Colonic mucosa (tissue), 4 donors: ENCODE measurements at places on chromosomes 1 and 21.

DNA sequence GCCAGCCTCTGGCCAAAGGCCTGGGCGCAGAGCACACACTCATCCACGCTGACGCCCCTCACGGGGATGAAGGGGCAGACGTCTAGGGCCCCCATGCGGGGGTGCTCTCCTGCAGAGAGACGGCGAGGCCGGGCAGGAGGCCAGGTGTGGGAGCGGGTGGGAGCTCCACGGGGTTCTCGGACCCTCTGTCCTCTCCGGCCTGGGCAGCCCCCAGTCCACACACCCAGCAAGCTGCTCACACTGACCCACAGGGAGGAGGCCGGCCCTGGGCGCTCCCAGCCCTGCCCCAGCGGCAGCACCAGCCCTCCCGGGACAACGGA is 2.5 kb downstream of the FTCD start:
- no peaks in the 10 kb centered on the region for H3K27me3 ChIP-seq
- H3K27ac ChIP-seq: no peak overlapping the region
- DNase-seq: no peak
- H3K36me3 ChIP-seq: no peaks in the 10 kb centered on the region
- peak overlapping the region; percentile 8 for H3K4me3 ChIP-seq

- H3K36me3 ChIP-seq: no peaks in the 10 kb centered on the region
- no peaks in the 10 kb centered on the region for H3K4me1 ChIP-seq
- no peaks in the 10 kb centered on the region for H3K27me3 ChIP-seq
- no peak for DNase-seq
These were observed 18.5 kb upstream of the GBP3 start for GRCh38 chr1:89041119-89041641.

DNA sequence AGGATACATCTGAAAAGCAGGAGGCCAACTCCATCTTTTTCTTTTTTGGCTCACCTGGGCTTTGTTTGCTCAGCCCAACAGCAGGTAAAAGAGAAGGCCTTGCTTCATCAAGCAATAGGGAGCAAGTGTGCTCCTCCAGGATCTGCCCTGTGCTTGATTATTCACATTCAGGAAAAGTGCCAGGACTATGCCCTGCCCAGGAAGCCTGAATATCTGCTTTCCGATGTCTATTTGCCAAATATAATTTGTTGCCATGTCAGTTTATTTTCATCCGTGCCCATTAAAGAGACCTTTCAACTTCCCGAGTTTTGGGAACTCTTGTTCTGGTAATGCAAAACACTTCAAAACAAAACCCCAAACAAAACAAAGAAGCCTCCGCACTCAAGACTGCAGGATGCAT is 185.3 kb downstream of the CDC7 start:
- peaks cover 6% of the 10 kb centered on the region for H3K4me1 ChIP-seq
- H3K27me3 ChIP-seq: no peaks in the 10 kb centered on the region
- H3K36me3 ChIP-seq: no peaks in the 10 kb centered on the region
- no peak overlapping the region for H3K4me3 ChIP-seq
- H3K27ac ChIP-seq: no peak overlapping the region
- no peak for DNase-seq

- H3K27me3 ChIP-seq: no peaks in the 10 kb centered on the region
- no peak overlapping the region for H3K4me3 ChIP-seq
- H3K4me1 ChIP-seq: peaks cover 8% of the 10 kb centered on the region
- H3K36me3 ChIP-seq: no peaks in the 10 kb centered on the region
These were observed 12.4 kb downstream of the FYB2 start for GRCh38 chr1:56806804-56807203.

GRCh38 chr1:13702425-13703127 is 2.6 kb downstream of the PRDM2 start:
- H3K4me1 ChIP-seq: peaks cover 4% of the 10 kb centered on the region
- H3K27me3 ChIP-seq: no peaks in the 10 kb centered on the region
- H3K4me3 ChIP-seq: no peak overlapping the region
- no peak overlapping the region for H3K27ac ChIP-seq
- DNase-seq: no peak

DNA sequence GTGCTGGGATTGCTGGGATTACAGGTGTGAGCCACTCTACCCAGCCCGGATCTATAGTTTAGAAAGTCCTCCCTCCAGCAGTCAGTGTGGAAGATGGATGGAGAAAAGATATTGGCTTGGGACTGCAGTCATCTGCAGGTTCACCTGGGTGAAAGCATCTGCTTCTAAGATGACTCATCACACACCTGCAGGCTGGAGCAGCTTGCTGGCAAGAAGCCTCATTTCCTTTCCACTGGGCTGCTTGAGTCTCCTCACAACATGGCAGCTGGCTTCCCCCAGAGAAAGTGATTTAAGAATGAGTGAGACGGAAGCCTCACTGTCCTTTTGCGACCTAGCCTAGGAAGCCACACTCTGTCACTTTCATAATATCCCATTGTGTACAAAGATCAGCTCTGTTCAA is 50.0 kb downstream of the FOXO6 start:
- H3K36me3 ChIP-seq: no peaks in the 10 kb centered on the region
- no peak overlapping the region for H3K4me3 ChIP-seq
- DNase-seq: no peak
- no peak overlapping the region for H3K27ac ChIP-seq
- no peaks in the 10 kb centered on the region for H3K27me3 ChIP-seq

GRCh38 chr1:116585886-116586285 is 15.1 kb upstream of the CD58 start:
- H3K4me1 ChIP-seq: no peaks in the 10 kb centered on the region
- H3K4me3 ChIP-seq: no peak overlapping the region
- H3K27me3 ChIP-seq: no peaks in the 10 kb centered on the region
- H3K36me3 ChIP-seq: no peaks in the 10 kb centered on the region
- H3K27ac ChIP-seq: no peak overlapping the region

GRCh38 chr1:153888533-153888932 is 34.2 kb downstream of the GATAD2B start:
- no peak for DNase-seq
- no peak overlapping the region for H3K27ac ChIP-seq
- H3K4me3 ChIP-seq: no peak overlapping the region
- no peaks in the 10 kb centered on the region for H3K4me1 ChIP-seq

- H3K27ac ChIP-seq: no peak overlapping the region
- H3K36me3 ChIP-seq: no peaks in the 10 kb centered on the region
- no peak overlapping the region for H3K4me3 ChIP-seq
- H3K4me1 ChIP-seq: no peaks in the 10 kb centered on the region
These were observed 450.4 kb downstream of the GPATCH2 start for GRCh38 chr1:217180443-217180842.

DNA sequence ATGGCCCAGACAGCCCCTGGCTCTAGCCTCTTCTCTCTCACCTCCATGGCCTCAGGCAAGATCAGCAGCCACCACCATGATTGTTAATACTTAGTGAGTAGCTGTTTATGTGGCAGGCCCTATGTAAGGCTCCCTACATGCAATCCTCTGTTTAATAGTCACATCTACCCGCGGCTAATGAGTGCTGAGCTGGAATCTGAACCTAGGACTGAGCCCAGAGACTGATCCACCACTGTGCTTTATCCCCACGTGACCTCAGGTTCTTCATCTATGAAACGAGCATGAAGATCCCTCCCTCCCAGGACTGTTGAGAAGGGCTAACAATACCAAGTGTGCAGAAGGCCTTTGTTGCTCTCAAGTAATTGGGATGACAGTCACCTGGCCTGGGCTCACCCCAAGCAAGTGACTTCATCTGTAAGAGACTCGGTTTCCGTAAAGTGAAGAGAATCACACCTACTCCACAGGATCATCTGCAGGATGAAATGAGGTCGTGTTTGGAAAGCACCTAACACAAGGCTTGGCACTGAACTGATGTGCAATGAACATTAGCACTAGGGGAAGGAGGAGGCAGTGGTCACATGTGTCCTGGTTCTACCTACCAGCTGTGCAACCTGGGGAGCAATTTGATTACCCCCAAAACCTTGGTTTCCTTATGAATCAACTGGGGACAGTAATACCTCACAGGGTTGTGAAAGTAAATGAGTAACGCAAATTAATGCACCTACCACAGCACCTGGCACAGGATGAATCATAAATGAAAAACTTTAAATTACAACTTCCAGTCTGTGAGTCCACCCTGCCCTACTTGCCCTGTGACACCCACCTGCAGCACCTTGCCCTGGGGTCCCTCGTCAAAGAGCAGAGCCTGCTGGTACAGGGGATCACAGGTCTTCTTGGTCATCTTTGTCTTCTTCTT is 37.2 kb downstream of the RIMS3 start:
- no peak overlapping the region for H3K4me3 ChIP-seq
- no peak for DNase-seq

DNA sequence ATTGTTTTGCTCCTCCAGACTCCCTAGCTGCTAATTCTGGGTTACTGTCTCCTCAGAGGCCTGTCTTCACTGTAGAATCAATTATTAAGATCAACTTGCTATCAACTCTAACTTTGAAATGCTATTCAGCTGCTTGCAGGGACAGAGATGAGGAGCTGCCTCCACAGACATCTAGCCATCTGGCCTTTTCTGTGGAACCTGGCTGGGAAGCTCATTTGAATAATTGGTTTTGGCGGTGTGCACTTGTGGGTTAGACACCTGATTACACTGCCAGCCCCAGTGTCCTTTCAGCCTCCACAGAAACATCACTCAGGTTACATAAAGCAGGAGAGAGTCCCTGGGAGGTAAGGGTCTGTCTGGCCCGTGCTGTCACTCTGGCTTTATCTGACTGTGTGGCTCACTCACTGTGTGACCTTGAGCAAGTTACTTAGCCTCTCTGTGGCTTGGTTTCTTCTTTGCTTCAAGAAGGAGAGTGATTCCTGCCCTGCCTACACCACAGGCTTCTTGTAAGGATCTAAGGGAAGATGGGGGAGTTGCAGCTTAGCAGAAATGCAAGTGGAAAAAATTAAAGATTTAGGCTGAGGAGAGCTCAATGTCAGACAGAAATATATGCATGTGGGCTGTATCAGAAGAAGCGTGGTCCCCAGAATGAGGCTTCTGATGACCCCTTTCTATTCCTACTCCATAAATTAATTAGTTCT is 131.6 kb downstream of the BEND5 start:
- no peaks in the 10 kb centered on the region for H3K36me3 ChIP-seq
- H3K27me3 ChIP-seq: no peaks in the 10 kb centered on the region
- H3K4me3 ChIP-seq: no peak overlapping the region
- no peak overlapping the region for H3K27ac ChIP-seq

GRCh38 chr21:15436031-15436430 is 293.8 kb upstream of the USP25 start:
- H3K4me3 ChIP-seq: no peak overlapping the region
- H3K27me3 ChIP-seq: no peaks in the 10 kb centered on the region
- H3K4me1 ChIP-seq: no peaks in the 10 kb centered on the region
- H3K36me3 ChIP-seq: no peaks in the 10 kb centered on the region
- no peak for DNase-seq

DNA sequence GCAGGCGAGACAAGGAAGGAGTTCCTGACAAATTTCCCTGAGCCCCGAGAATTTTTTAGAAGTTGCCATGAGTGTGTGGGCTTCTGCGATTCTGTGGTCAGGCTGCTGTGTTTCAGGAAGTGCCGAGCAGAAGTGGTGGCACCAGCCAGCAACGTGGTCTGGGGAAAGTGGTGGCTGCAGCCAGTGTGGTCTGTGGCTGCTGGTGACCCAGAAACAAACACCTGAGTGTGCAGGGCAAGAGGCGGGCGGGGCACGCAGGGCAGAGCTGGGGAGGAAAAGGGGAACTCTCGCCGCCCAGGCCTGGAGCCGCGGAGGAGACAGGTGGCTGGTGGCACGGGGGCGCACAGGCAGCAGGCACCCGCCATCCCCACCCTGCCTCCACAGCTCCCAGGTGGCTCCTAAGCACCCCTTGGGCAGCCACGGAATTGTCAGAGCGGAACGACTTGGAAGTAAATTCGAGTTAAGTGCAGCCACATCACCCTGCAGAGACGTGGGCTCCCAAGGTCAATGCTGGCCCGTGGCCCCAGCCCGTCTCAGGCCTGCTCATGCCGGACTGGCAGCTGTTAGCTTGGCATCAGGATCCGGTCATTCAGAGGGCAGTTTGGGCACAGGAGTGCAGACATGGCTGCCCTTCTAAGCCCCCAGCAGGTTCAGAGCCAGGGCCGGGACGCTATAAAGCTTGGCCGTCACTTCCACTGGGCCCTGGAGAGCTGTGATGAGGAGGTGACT is 25.1 kb downstream of the PRDM16 start:
- H3K4me1 ChIP-seq: no peaks in the 10 kb centered on the region
- H3K27me3 ChIP-seq: no peaks in the 10 kb centered on the region
- no peak overlapping the region for H3K27ac ChIP-seq
- H3K4me3 ChIP-seq: no peak overlapping the region
- no peak for DNase-seq

GRCh38 chr1:207497941-207498340 is 2.0 kb downstream of the CR1 start:
- H3K36me3 ChIP-seq: no peaks in the 10 kb centered on the region
- H3K27me3 ChIP-seq: peaks cover 9% of the 10 kb centered on the region
- H3K4me3 ChIP-seq: no peak overlapping the region
- no peaks in the 10 kb centered on the region for H3K4me1 ChIP-seq
- DNase-seq: no peak

DNA sequence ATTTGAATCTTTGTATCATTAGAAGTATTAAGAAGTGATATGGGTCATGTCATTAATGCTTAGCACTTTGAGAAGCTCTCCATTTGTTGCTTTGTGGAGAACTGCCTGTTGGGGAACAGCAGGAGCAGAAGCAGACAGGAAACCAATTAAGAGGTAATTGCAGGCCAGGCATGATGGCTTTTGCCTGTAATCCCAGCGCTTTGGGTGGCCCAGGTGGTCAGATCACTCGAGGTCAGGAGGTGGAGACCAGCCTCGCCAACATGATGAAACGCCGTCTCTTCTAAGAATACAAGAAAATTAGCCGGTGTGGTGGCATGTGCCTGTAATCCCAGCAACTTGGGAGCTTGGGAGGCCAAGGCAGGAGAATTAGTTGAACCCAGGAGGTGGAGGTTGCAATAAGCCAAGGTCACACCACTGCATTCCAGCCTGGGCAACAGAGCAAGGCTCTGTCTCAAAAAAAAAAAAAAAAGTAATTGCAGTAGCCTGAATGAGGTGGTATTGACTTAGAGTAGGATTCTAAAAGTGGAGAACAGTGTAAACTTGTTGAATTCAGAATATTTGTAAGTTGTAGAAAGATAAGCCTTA is 57.8 kb upstream of the FASLG start:
- H3K36me3 ChIP-seq: peaks cover 6% of the 10 kb centered on the region
- H3K4me1 ChIP-seq: no peaks in the 10 kb centered on the region
- no peak for DNase-seq
- no peak overlapping the region for H3K27ac ChIP-seq

GRCh38 chr1:37482004-37482785 is 7.8 kb downstream of the ZC3H12A start:
- no peak overlapping the region for H3K4me3 ChIP-seq
- H3K36me3 ChIP-seq: peaks cover 32% of the 10 kb centered on the region
- no peak overlapping the region for H3K27ac ChIP-seq
- no peaks in the 10 kb centered on the region for H3K27me3 ChIP-seq

- no peak for DNase-seq
- no peak overlapping the region for H3K4me3 ChIP-seq
- H3K36me3 ChIP-seq: no peaks in the 10 kb centered on the region
- H3K4me1 ChIP-seq: no peaks in the 10 kb centered on the region
- H3K27me3 ChIP-seq: no peaks in the 10 kb centered on the region
These were observed 40.6 kb downstream of the CHRM3 start for GRCh38 chr1:239426821-239427475.

GRCh38 chr1:42922687-42923366 is 35.8 kb downstream of the SLC2A1 start:
- no peak overlapping the region for H3K4me3 ChIP-seq
- H3K4me1 ChIP-seq: peaks cover 4% of the 10 kb centered on the region
- no peaks in the 10 kb centered on the region for H3K27me3 ChIP-seq
- H3K36me3 ChIP-seq: no peaks in the 10 kb centered on the region
- DNase-seq: peak; percentile 69
